Urinary bladder (tissue), 4 donors: ENCODE measurements at places on chromosomes 13 and 19.

DNA sequence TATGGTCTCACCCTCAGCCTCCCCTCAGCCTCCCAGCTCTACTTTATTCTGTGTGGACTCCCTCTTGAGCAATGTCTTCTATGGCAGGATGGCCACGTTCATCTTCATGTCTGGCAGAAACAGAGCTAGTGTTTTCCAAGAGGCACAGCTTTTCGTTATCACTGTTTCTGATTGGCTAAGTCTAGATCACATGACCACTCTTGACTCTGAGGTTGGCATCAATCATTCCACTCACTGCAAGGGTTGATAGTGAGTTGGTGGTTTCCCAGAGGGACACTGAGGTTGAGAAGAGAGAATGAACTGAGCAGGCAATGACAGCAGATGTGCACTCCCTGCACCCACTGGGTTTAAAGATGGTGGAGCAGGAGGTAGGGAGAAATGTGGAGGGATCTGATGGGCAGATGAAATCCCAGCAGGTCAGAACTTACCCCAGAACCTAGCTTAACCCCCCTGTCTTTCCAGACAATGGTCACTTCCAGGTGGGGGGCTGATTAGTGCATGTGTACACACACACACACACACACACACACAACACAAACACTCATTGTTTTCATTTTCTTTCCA is 26.3 kb upstream of the UQCRFS1 start:
- DNase-seq, result no peak

DNA sequence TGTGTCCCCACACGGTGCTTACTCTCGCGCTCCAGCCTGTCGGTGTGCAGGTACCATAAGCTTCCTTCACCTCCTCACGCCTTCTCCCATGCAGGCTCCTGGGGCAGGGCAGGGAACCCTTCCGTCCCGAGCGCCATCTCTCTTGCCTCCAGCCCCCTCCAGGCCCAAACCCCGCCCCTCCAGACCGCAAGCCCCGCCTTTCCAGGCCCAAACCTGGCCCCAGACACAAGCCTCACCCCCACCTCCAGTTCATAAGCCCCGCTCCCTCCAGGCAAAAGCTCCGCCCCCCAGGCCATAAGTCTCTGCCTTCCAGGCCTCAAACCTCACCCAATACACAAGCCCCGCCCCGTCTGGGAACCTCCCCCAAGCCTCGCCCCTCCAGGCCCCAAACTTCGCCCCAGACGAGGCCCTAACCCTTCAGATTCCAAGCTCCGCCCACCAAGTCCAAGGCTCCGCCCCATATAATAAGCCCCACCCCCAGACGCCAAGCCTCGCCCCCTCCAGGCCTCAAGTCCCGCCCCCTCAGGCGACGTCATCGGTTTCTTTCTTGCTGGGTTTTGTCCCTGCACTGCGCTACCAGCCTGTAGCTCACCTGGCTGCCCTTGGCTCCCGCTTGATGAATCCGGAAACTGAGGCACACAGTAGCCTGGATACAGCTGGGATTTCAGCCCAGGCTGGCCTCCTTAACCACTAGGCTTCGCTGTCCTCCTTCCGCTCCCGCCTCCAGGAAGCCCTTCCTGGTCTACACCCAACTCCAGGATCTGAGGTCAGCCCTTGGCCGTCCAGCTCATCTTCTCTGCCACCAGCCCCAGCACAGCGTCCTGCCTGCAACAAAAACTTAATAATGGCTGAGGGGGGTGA is 16.1 kb downstream of the MKNK2 start:
- no peak for DNase-seq

DNA sequence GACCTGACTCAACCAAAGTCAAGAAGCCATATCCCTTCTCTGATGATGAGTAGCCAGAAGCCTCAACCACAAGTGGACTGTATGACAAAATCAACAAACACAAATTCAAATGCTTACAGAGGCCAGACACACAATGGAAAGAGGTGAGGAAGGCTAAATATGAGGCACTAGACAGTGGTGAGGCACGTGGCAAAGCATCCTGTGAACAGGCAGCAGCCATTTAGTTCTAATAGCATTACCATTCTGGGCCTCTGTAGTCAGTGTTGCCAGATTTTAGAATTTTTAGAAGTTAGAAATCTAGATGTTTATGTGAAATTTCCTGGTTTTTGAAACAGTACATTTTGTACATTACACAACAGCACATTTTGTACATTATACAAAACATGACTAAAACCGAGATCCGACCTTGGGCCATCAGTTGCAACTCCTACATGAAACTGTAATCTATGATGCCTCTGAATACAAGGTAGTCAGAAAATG is 403.3 kb downstream of the COG6 start:
- no peak for DNase-seq

DNA sequence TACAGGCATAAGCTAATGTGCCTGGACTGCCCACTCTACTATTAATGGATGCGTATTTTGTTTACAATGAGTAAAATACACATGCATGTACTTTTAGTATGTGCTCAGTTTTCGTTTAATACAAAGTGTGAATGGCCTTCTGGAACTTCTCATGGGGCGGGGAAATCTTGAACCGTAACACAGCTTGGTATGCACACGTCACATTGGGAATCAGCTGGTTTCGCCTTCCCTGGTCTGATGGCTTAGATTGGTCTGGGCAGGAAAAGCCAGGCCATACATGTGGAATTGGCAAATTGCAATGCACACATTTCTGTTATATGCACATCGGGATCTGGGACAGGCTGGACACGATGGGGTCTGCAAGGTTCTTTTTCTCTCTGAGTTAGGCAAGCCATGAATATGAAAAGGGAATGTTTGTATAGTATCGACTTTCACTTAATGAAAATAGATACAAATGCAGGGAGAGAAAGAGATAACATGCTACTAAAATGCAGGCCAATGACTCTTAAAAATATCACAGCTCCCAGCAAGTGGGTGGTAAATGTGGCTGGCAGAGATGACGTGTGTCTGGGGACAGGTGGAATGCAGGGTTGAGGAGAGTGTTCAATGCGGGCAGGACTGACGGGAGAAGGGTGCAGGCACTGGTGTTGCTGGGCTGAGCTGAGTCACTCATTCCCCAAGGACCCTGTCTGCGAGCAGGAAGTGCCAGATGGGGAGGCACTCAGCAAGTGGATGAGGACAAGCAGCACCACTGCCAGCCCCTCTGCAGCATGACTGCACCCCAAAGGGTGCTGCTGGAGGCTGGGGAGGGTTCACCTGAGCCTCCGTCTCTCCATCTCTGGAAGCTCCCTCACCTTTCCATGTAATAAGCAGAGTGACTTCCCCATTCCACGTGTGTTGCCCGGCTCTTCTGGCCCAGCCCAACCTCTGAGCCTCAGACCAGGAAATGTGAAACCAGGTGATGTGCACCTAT is 204.0 kb upstream of the GPR12 start:
- no peak for DNase-seq

GRCh38 chr13:34161931-34162543 is 344.1 kb downstream of the RFC3 start:
- DNase-seq, result no peak

DNA sequence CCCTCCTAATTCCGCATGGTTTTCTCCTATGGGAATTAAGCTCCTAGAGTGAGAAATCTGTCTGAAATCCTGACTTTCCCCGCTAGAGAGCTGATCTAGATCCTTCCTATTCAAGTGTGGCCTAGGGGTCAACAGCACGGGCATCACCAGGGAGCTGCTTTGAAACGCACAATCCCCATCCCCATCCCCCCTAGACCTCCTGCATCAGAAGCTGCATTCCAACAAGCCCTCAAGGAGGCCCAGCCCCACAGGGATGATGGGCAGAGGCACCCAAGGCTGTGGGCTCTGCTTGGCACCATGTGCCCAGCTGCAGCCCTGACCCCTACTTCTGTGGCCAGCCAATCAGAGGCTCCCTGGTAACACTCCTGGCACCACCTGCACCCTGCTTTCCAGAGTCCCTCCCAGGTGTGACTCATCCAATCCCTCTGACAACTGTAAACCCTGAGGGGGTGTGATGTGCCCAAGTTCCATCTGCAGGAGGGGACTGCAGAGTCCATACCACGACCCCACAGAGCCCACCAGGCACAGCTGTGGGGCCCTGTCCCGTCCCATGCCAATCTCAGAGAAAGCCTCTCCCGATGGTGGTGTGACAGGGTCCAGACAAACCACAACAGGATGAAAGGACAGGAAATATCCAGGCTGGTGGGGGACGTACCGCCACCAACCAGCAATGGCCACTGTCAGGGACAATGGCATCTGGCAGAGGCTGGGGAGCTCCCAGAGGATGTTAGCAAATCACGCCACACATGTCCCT is 19.8 kb upstream of the SLC35E1 start:
- no peak for DNase-seq

GRCh38 chr19:48372904-48373303 is 8.7 kb downstream of the SYNGR4 start:
- DNase-seq, result peak; percentile 29

DNA sequence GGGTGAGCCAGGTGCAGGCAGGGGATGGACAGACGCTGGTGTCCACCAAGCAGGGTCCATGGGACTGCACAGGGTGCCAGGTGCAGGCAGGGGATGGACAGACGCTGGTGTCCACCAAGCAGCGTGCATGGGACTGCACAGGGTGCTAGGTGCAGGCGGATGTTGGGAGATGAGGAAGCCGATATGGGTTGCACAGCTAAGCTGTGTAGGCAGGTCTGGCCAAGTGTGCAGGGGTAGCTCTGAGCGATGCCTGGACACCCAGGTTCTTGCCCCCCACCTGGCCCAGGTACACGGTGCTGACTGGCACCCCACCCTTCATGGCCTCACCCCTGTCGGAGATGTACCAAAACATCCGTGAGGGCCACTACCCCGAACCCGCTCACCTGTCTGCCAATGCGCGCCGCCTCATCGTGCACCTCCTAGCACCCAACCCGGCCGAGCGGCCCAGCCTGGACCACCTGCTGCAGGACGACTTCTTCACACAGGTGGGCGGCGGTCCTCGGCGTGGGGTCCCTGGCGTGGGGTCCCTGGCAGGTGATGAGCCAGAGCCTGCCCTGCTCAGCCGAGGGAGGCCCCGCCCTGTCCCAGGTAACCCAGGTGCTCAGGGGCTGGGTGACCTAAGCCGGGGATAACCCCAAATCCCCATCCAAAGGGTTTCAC is 3.9 kb downstream of the PLK5 start:
- DNase-seq, result no peak

GRCh38 chr13:24145240-24145639 is 15.3 kb upstream of the SPATA13 start:
- no peak for DNase-seq

DNA sequence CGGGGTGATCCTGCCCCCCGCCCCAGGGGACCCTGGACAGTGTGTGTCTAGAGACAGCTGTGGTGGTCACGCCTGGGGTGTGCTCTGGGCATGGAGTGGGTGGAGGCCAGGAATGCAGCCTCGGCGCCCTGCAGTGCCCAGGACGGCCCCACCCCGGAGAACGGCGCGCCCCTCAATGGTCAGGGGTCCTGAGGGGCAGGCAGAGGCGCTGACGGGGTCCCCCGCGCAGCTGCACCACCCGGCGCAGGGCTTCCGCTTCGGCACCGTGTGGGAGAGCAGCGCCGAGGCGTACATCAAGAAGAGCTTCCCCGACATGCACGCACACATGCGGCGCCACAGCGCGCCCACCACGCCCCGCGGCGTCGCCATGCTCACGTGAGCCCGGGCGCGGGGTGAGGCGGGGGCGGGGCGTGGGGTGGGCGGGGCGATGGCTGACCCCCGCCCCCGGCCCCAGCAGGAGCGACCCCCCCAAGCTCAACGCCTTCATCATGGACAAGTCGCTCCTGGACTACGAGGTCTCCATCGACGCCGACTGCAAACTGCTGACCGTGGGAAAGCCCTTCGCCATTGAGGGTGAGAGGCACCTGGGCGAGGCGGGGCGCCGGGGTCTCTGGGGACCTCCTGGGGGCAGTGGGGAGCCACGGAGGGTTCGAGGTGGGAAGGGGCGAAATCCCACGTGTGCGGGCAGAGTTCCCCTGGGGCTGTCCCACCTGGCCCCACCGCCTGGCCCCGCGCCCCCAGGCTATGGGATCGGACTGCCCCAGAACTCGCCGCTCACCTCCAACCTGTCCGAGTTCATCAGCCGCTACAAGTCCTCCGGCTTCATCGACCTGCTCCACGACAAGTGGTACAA is 7.4 kb downstream of the GRIN3B start:
- no peak for DNase-seq

- DNase-seq, result no peak
These were observed 285.6 kb downstream of the MTUS2 start for GRCh38 chr13:29105779-29106178.

DNA sequence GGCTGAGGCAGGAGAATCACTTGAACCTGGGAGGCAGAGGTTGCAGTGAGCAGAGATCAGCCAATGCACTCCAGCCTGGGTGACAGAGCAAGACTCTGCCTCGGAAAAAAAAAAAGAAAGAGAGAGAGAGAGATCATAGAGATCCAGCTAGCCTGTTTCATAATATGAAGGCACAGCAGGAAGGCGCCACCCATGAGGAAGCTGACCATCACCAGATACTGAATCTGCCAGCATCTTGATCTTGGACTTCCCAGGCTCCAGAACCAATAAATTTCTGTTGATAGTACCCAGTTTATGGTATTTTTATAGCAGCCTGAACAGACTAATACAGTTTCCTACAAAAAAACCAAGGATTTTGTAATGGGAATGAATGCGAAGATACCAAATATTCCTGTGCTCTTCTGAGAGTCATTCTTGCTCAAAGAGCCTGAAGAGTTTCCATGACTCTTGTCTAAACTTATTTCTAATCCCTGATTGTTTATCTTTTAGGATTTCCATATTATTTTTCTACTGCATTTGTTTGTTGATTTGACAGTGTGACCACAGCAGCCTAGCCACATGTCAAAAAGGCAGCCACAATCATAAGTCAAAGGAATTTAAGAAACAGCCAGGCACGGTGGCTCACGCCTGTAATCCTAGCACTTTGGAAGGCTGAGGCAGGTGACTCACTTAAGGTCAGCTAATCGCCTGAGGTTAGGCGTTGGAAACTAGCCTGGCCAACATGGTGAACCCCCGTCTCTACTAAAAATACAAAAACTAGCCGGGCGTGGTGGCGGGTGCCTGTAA is 37.7 kb upstream of the PDCD5 start:
- DNase-seq, result no peak

DNA sequence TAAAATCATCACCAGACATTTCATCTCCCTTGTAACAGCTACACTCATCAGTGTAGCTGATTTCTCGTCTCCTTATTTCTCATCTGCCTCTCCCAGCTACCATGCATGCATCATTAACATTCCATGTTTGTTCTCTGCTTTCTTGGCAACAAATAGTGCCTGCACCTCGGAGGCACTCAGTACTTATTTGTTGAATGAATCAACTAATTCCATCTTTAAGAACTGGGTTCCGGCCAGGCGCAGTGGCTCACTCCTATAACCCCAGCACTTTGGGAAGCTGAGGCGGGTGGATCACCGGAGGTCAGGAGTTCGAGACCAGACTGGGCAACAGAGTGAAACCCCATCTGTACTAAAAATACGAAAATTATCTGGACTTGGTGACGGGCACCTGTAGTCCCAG is 63.9 kb upstream of the GTF3A start:
- no peak for DNase-seq

- no peak for DNase-seq
These were observed 6.2 kb downstream of the ARRDC2 start for GRCh38 chr19:18014197-18014596.

- no peak for DNase-seq
These were observed 62.2 kb downstream of the KCNRG start for GRCh38 chr13:50077431-50077830.

GRCh38 chr13:32837307-32837972 is 178.8 kb upstream of the KL start:
- no peak for DNase-seq
